ENCODE measurements at places on chromosomes 3 and 15. TPM values are rescaled to one million over a fixed set of nuclear protein-coding genes. Genes with fewer than 3 reads are reported as not detected.

DNA sequence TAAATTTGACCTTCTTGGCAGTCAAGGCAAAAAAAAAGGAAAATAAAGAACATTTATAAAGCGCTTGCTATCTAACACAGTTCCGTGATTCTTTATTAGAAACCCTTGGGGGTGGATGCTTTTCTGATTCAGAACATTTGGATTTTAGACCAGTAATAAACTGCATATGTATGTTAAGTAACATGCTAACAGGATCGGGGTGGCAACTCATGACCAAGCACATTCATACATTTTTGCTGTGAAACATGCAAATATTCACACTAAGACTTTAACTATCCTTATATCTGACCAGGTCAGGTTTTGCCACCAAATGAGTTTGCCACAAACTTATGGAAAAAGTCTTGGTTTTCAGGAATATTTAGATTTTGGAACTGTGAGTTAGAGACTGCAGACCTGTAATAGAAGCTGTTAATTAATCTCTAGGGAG lies 30.4 kb upstream of the KLF13 start:
- DNase-seq: no peak

The PLD1 gene
- total RNA-seq: 64.3 TPM

The CASR gene
- total RNA-seq: not detected

- DNase-seq: peak; percentile 29
Observed at GRCh38 chr15:41939986-41940385, 32.4 kb downstream of the EHD4 start.

DNA sequence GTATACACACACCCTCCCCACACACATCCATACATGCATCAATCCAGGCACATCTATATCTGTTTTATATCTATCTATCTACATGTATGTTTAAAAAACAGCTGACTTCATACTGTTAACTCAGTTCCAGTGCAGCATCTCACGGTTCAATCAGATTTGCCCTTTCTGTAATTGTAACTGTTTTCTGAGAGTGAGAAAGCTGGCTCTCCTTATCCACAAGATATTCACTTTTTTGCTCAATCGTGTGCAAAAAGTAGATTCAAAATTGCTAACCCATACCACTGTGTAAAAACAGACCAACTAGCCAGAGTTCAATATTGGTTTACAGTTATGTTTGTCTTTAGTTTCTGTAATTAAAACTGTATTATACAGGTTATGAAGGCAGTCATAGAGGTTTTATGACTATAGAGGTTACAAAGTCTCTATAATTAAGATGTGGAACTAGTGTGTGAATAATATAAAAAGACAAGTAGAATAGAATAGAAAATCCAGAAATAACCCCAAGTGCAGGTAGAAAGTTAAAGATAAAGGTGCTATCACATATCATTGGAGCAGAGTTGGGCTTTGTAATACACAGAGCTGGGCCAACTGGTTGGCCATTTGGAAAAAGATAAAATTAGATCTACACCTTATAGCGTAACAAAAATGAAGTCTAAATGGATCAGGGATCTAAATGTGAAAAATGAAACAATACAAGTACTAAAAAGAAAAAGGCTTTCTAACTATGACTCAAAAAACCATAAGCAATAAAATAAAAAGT lies 20.1 kb upstream of the MCF2L2 start:
- no peak for DNase-seq

- peak; percentile 91 for DNase-seq
Observed at GRCh38 chr3:129224984-129225393, 24.4 kb upstream of the COPG1 start.

DNA sequence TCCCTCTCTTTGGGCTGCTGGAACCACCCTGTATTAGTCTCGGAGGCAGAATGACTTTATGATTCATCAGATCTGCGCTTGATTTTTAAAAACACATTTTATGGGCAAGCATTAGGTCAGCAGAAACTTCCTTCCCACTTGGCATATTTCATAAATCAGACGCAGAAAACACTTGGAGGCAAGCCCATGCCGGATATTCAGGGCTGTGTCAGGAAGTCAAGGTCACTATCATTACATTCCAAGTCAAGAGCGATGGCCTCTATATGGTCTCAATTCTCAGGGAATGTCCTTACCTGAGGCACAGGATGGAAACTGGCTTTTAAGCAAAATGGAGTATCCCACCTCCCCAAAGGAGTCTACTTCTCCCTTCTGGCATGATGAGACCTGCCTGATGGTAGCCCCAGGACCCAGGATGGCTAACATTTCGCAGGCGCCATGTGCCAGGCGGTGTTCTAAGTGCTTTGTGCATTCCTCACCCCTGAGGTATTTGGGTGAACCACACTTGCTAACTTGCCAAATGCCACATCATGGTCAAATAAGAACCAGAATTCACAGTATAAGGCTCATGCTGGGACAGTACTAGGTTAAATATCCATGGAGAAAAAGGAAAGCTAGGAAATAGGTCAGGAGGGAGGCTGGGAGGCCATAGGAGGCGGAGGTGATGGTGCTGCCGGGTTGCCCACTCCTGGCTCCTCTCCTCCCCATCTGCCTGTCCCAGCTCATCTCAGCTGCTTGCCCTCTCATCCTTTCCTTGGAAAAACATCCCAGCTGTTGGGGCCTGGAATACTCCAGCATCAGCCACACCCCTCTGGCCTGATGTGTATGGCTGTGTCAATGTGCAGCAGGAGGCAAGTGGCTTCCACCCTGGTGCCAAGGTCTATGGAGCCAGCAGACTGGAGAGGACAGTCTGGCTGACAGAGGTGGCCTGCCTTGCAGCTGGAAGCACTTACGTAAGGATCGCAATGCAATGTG lies 18.8 kb downstream of the BCL2L10 start:
- peak; percentile 54 for DNase-seq

GRCh38 chr15:101008158-101009139 lies 89.3 kb downstream of the LRRK1 start:
- DNase-seq: peak; percentile 89

DNA sequence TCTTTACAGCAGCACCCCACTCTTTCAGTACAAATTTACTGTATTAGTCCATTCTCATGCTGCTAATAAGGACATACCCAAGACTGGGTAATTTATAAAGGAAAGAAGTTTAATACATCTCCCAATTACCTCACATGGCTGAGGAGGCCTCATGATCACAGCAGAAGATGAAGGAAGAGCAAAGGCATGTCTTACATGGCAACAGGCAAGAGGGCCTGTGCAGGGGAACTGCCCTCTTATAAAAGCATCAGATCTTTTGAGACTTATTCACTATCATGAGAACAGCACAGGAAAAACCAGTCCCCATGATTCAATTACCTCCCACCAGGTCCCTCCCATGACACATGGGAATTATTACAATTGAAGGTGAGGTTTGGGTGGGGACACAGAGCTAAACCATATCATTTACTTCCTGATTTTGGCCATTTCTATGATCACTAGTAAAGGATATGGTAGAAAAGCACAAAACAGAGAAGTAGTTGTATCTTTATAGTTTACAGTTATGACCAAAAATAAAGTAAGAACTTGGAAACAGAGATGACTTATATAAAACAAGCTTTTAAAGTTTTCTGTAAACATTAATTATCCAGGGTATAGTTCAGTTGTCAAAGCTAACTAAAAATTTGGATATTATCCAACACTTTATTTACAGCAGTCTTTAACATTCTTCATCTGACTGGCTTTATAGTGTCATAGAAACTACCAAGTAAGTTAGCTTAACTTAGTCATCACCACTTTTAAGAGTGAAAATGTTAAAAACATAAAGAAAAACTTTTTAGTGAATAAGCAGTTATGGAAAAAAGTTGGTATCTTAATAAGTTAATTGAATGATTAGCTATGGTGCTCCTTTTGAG lies 40.2 kb downstream of the P2RY1 start:
- no peak for DNase-seq

- no peak for DNase-seq
Observed at GRCh38 chr3:185337231-185337816, 25.6 kb upstream of the MAP3K13 start.

Measured in Right ventricle myocardium superior (tissue), 1 donor.